Right lobe of liver (tissue), 6 donors: ENCODE measurements at places on chromosomes 1 and 21.

DNA sequence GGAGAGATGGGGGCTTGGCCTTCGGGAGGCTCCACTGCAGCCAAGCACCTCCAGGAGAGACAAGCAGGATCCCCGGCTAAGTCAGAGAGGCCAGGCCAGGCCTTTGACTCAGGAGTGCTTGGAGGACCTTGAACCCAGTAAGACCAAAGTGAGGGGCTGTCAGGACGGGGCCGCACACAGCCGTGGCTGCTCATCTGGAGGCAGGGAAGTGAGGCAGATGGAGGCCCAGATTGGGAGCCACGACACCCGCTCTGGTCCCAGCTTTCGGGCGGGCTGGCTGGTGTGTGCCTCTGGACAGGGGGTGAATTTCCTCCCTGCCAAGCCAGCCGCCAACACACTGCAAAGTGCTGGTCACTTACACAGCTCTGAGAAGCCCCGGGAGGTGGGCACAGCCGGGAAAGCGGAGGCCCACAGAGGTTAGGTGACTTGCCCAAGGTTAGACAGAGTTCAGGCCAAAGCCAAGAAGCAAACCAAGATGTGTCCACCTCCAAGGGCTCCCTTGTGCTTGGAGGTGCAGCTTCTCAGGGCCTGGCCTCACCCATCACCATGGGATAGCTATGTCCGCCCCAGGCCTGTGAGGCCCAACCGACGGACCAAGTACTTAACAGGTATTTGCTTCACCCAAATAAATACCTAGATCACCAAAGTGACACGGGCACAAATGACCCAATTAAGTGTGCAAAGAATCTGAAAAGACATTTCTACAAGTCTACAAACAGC lies 58.3 kb downstream of the CHD5 start:
- peak; percentile 49 for DNase-seq

- DNase-seq: no peak
Observed at GRCh38 chr1:116921301-116921885, 11.7 kb downstream of the PTGFRN start.

DNA sequence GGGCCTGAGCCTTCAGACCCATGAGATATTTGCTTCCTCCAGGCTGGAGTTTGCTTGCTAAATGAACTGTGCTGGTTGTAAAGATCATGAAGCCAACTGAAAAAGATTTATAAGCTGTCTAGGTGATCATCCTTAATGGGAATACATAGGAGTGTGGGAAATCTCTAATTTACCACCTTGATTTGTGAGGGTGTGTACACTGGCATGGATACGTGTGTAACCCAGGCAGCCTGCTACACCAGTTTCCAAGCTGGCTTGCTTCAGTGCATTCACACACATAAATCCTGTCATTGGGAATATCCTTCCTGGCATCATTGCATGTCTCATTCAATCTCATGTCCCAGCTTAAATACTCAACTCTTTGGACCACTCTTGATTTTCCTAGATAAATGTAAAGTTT lies 57.6 kb upstream of the GNG12 start:
- DNase-seq: no peak

GRCh38 chr21:42107881-42108553 lies 36.9 kb downstream of the UMODL1 start:
- DNase-seq: peak; percentile 80

DNA sequence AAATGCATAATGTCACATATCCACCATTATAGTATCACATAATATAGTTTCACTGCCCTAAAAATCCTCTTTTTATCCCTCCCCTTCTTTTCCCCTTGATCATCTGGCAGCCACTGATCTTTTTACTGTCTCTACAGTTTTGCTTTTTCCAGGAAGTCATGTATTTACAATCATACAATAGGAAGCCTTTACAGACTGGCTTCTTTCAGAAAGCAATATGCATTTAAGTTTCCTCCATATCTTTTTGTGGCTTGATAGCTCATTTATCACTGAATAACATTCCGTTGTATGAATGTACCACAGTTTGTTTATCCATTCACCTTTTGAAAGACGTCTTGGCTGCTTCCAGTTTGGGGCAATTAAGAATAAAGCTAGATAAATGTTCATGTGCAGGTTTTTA lies 14.3 kb upstream of the WDTC1 start:
- no peak for DNase-seq

- DNase-seq: peak; percentile 12
Observed at GRCh38 chr1:223750730-223751570, 38.6 kb downstream of the CAPN2 start.

DNA sequence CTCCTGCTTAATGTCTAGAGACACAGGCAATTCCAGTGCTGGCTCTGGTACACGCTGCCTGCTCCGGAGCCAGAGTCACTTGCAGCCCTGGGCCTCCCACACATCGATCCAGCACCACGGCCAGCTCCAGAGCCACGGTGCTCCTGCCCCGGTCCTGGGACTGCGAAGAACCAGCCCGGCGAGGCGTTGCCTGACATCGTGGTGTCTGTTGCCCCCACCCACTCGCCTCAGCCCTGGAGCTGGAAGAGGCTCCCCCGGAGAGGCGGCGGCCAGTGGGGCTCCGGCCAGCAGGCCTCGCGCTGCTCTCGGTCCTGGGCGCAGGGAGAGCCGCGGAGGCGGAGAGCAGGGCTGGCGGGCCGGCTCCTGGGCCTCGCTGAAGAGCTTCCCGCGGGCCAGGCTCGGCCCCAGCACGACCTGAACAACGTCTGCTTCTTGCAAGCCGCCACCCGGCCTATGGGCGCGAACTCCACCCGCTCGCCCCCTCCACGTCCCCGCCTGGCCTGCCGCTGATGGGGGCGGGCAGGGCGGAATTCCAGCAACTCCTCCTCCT lies 364.8 kb downstream of the CEP170 start:
- no peak for DNase-seq

- no peak for DNase-seq
Observed at GRCh38 chr1:14629363-14630014, 31.0 kb downstream of the KAZN start.

- DNase-seq: peak; percentile 27
Observed at GRCh38 chr1:228031276-228031995, 24.6 kb downstream of the WNT3A start.

DNA sequence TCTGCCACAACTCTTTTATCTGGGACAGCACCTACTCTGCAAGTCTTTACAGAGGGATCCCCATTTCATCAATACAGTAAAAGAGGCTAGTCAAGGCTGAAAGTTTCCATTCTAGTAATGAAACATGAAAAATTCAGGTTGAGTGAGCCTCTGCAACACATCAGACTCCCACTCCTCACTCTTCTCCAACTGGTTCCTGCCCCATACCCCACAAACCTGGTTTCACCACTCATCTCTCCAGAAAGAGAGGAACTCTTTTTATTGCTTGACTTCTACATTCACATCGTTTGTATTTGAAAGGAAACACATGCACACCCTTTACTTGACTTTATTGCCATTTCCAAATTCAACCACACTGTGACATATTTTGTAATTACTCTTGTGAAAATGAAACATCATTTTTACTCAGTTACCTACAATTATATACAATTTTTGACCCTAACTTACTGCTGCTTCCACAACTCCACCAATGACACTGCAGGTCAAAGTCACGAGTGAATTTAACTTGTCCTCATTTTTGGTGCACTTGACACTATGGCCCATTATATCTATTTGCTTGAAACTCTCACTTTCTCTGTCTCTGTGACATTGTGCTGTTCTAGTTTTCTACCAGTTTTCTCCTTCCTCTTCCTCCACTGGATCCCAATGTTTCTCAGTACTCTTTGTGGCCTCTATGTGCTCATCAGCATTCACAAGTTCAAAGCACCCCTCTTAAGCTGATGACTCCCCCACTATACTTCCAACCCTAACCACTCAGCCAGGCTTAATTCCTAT lies 8.0 kb downstream of the STX6 start:
- no peak for DNase-seq

GRCh38 chr1:193633991-193634390 lies 447.6 kb upstream of the B3GALT2 start:
- DNase-seq: no peak

GRCh38 chr1:181742426-181742825 lies 259.1 kb downstream of the CACNA1E start:
- DNase-seq: no peak

DNA sequence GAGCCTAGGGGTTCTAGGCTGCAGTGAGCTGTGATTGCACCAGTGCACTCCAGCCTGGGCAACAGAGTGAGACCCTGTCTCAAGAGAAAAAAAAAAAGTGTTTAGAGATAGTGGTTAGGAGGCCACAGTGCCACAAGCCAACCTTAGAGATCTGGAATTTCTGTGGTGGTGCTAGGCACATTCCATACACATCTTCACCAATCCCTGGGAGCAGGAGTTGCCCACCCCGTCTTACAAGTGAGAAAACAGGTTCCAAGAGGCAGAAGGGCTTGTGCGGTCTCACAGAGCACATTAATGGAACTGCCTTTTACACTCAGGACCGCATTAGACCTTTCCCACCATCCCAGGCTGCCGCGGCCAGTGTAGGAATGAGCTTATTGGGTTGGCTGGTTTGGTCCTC lies 93.2 kb downstream of the EPHB2 start:
- no peak for DNase-seq

DNA sequence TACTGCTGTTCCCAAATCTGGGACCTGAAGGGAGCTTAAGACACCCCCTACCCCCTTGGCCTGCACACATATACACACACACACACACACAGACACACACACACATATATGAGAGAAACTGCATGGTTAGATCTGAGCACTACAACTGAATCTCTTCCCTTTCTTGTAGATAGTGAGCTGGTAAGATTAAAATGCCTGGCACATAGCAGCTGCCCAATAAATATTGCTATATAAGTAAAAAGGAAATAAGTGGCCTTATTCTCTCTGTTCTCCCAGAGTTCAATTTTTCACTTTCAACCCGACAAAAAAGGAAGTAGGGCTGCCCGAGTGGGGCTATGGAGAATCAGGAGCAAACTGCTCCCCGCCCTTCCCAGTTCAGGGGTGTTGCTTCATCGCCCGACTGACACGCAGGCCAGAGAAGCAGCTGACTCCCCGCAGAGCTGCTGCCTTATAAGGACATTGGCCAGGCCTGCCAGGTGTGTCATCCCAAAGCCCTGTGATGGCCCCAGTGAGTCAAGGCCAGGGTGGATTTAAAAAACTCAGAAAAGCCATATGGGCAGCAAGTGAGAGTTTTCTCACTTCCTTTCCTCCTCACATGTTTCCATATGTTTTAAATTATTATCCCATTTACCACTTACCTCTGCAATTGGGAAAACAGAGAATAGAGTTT lies 106.5 kb upstream of the SLC44A3 start:
- peak; percentile 82 for DNase-seq

- no peak for DNase-seq
Observed at GRCh38 chr21:32508558-32508957, 76.8 kb downstream of the TCP10L start.

DNA sequence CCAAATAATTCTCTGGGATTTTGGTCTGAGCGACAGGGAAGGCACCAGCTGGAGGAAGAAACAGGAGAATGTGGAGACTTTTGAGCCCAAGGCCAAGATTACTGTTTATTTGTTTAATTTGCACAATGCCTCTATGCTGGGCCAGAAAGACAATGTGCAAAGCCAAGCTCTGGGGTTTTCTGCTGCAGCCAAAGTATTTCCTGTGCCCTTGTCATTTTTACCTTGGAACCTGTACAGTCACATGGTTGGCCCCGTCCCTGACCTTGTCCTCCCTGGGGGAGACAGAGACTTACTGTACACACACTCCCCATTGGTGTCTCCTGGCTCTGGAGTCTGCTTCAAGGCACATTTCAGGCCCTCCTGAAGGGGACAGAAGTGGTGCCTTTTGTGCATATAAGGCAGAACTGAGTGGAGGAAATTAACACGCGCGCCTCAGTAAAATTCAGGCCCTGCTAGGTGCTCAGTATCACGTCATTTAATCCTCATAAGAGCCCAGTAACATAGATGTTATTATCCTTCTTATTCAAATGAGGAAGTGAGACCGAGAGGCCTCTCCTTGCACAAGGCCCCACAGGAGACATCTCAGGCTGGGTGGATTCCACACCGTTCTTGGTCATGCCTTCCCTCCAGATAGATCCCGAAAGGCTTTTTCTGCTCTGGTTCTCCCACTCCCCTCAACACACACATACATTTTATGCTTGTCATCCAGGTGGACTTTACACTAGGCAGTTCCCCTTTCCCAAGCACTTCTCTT lies 21.1 kb downstream of the C1orf115 start:
- DNase-seq: no peak

GRCh38 chr21:34186109-34186719 lies 112.8 kb downstream of the MRPS6 start:
- no peak for DNase-seq

DNA sequence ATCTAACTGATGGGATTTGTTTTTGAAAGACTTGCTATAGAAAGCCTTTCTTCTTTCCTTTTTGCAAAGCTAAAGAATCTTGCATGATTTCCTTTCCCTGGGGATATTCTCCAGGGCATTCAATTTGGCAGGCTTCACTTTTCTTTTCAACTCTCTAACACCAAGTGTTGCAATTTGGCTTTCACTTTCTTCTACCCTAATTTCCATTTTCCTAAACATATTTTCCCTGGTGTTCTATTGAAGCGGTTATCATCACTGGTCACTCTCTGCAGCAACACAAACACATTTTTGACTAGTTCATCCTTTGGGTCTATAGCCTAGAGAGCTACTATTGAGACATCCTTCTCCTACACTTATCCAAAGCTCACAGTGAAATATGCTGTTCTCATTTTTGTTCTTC lies 424.5 kb downstream of the NEGR1 start:
- no peak for DNase-seq

- no peak for DNase-seq
Observed at GRCh38 chr1:224338150-224338838, 8.3 kb upstream of the NVL start.

GRCh38 chr1:17119076-17119772 lies at the start of gene PADI2:
Gene PADI2 (minus strand): TSS chr1:17119451. CDS start chr1:17119371, 80 bp downstream.
- peak; percentile 79 for DNase-seq

- no peak for DNase-seq
Observed at GRCh38 chr1:8427986-8428385, 110.1 kb downstream of the SLC45A1 start.

DNA sequence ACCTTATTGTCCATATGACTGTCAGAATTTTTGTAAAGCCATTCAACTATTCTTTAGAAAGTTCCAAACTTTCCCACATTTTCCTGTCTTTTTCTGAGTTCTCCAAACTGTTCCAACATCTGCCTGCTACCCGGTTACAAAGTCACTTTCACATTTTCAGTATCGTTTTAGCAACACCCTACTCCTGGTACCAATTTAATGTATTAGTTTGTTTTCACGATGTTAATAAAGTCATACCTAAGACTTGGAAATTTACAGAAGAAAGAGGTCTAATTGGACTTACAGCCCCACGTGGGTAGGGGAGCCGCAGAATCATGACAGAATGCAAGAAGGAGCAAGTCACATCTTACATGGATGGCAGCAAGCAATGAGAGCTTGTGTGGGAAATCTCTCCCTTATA lies 867.8 kb downstream of the AMY1C start:
- DNase-seq: no peak

GRCh38 chr1:26828411-26828991 lies 2.0 kb downstream of the ZDHHC18 start:
- no peak for DNase-seq

- DNase-seq: no peak
Observed at GRCh38 chr1:8396786-8397406, 79.0 kb downstream of the SLC45A1 start.

GRCh38 chr1:156438278-156438987 lies 62.1 kb downstream of the MEF2D start:
- no peak for DNase-seq
